IMR-90 (cell line): ENCODE measurements at places on chromosomes 12 and 14. TPM values are rescaled to one million over a fixed set of nuclear protein-coding genes. Genes with fewer than 3 reads are reported as not detected.

Gene DNAJC22
- 8.1 and 8.2 TPM in 2 replicates for polyA plus RNA-seq

Gene SAMD15
- 0.17 and 0.68 TPM in 2 replicates for polyA plus RNA-seq

Gene ATN1
- 58.7 and 59.8 TPM in 2 replicates for polyA plus RNA-seq

Gene RTN1
- 0.44 and 0.46 TPM in 2 replicates for polyA plus RNA-seq

Gene PLD4
- 0.05 and 0.07 TPM in 2 replicates for polyA plus RNA-seq

Gene ACVRL1
- polyA plus RNA-seq, result 6.4 and 8.0 TPM in 2 replicates

Gene CLEC1B
- polyA plus RNA-seq, result not detected in 2 replicates

Gene SERPINA1
- 1.2 and 1.4 TPM in 2 replicates for polyA plus RNA-seq

Gene CMKLR1
- polyA plus RNA-seq, result not detected in 2 replicates

Gene AKAP6
- 0.22 TPM in 2 replicates for polyA plus RNA-seq

Gene LYSET
- polyA plus RNA-seq, result 5.0 and 6.3 TPM in 2 replicates

Gene AMHR2
- polyA plus RNA-seq, result not detected in 2 replicates

Gene LBHD2
- not detected in 2 replicates for polyA plus RNA-seq

Gene NCKAP5L
- polyA plus RNA-seq, result 14.4 and 16.4 TPM in 2 replicates

Gene VRTN
- not detected in 2 replicates for polyA plus RNA-seq

Gene MMP14
- 315 and 375 TPM in 2 replicates for polyA plus RNA-seq

Gene PTPRB
- 3.7 and 4.1 TPM in 2 replicates for polyA plus RNA-seq

Gene PNP
- polyA plus RNA-seq, result 49.0 and 53.4 TPM in 2 replicates

Gene CALCOCO1
- 110 and 156 TPM in 2 replicates for polyA plus RNA-seq

Gene RNASE1
- polyA plus RNA-seq, result not detected in 2 replicates

Gene POTEM
- not detected in 2 replicates for polyA plus RNA-seq

Gene DCN
- 792 and 965 TPM in 2 replicates for polyA plus RNA-seq

Gene RNASE7
- polyA plus RNA-seq, result not detected in 2 replicates

Gene INHBC
- 0.06 and 0.09 TPM in 2 replicates for polyA plus RNA-seq

Gene CMTM5
- 0.07 and 0.11 TPM in 2 replicates for polyA plus RNA-seq

Gene AHSA1
- 190 and 252 TPM in 2 replicates for polyA plus RNA-seq

Gene PHETA1
- polyA plus RNA-seq, result 6.6 and 7.1 TPM in 2 replicates

Gene SPTB
- 0.03 and 0.07 TPM in 2 replicates for polyA plus RNA-seq

Gene MUCL1
- polyA plus RNA-seq, result not detected in 2 replicates

Gene LRRC10
- not detected in 2 replicates for polyA plus RNA-seq

Gene OR6C1
- not detected in 2 replicates for polyA plus RNA-seq

Gene TAS2R7
- not detected in 2 replicates for polyA plus RNA-seq

Gene BLTP3B
- polyA plus RNA-seq, result 8.9 and 10.6 TPM in 2 replicates

Gene CCDC196
- not detected in 2 replicates for polyA plus RNA-seq

Gene ANKRD33
- polyA plus RNA-seq, result 0.03 TPM in 1 of 2 replicates, not detected in the other

Gene PYGL
- polyA plus RNA-seq, result 49.4 and 52.3 TPM in 2 replicates

Gene SOAT2
- polyA plus RNA-seq, result 0.39 and 0.55 TPM in 2 replicates

Gene SLC39A5
- not detected in 2 replicates for polyA plus RNA-seq

Gene CAPZA3
- not detected in 2 replicates for polyA plus RNA-seq

Gene DIP2B
- 6.8 and 7.7 TPM in 2 replicates for polyA plus RNA-seq

Gene SLCO1B1
- not detected in 2 replicates for polyA plus RNA-seq

Gene CLEC9A
- polyA plus RNA-seq, result not detected in 2 replicates

Gene RPS6KL1
- 1.2 and 1.7 TPM in 2 replicates for polyA plus RNA-seq

Gene SLC6A13
- polyA plus RNA-seq, result 0.10 TPM in 1 of 2 replicates, not detected in the other

Gene KCNH3
- 0.10 and 0.20 TPM in 2 replicates for polyA plus RNA-seq

Gene KLRK1
- polyA plus RNA-seq, result not detected in 2 replicates

Gene FOXG1
- polyA plus RNA-seq, result not detected in 2 replicates

Gene TCTN2
- polyA plus RNA-seq, result 8.2 and 8.4 TPM in 2 replicates

Gene HOXC5
- not detected in 2 replicates for polyA plus RNA-seq
